ENCODE measurements at places on chromosomes 11 and 22.

- no peak for DNase-seq
These were observed 161.3 kb upstream of the UBASH3B start for GRCh38 chr11:122494221-122494620.

DNA sequence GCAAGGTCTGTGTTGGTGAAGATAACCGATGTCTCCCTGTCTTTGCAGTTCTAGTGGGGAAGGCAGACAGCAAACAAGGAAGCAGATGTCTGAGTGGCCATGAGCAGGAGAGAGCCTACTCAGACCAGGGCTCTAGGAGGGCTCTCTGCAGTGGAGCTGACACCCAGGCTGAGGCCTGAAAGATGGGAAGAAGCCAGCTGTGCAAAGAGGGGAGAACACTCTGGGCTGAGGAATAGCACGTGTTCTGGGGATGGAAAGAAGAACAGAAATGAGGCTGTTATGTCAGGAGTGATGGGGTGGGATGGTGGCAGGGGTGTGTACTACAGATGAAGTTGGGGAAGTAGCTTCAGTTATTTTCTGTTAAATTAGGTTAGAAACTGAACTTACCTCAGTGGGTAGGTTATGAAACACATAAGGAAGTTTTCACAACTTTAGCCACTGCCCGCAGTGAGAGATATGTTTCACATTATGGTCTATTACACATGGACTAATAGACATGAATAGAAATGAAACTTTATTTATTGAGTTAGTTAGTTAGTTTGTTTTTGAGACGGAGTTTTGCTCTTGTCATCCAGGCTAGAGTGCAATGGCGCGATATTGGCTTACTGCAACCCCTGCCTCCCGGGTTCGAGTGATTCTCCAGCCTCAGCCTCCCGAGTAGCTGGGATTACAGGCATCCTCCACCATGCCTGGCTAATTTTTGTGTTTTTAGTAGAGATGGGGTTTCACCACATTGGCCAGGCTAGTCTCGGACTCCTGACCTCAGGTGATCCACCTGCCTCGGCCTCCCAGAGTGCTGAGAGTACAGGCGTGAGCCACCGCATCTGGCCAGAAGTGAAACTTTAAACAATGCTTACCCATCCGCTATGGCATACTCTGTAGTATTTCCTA is 7.8 kb downstream of the DCPS start:
- no peak for DNase-seq

- no peak for DNase-seq
These were observed 423.9 kb downstream of the MN1 start for GRCh38 chr22:27377501-27378295.

- DNase-seq = no peak
These were observed 1458.6 kb downstream of the BRD1 start for GRCh38 chr22:48368975-48369525.

- DNase-seq = no peak
These were observed 18.6 kb downstream of the USH1C start for GRCh38 chr11:17525570-17525969.

Data from NCI-H1436 treated with DMSO at 0.1 percent for 48 hours (cell line).